ENCODE measurements at places on chromosomes 16 and 17.

DNA sequence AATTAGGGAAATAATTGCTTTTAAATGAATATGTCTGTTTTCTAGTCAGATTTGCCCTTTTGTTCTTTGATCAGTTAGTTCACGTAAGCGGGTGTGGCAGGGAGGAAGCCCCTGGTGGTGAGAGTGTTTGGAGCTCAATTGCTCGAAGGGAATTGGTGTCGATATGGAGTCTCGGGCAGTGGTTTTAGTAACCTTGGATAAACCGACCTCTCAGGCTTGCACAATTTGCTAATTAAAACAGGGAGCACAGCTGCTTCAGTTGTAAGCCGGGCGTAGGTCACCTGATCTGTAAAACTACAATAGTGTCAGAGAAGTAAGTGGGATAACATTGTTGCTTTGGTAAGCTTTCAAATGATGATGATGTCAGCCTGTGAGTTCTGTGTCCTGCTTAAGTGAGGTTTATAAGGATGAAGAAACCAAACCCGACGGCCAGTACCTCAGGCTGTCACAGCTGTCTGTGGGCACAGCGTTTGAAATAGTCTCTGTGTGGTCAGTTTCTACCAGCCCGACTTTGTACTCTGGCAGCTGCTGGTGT is 2.9 kb downstream of the ZNF750 start:
- no peak for DNase-seq

- DNase-seq: no peak
These were observed 50.5 kb downstream of the BAIAP2 start for GRCh38 chr17:81085420-81085911.

- DNase-seq: no peak
These were observed 4.0 kb downstream of the SUPT6H start for GRCh38 chr17:28665994-28666393.

GRCh38 chr17:2542456-2542855 is 30.8 kb upstream of the METTL16 start:
- no peak for DNase-seq

- no peak for DNase-seq
These were observed 587 bp upstream of the PRR35 start for GRCh38 chr16:559411-560203.

DNA sequence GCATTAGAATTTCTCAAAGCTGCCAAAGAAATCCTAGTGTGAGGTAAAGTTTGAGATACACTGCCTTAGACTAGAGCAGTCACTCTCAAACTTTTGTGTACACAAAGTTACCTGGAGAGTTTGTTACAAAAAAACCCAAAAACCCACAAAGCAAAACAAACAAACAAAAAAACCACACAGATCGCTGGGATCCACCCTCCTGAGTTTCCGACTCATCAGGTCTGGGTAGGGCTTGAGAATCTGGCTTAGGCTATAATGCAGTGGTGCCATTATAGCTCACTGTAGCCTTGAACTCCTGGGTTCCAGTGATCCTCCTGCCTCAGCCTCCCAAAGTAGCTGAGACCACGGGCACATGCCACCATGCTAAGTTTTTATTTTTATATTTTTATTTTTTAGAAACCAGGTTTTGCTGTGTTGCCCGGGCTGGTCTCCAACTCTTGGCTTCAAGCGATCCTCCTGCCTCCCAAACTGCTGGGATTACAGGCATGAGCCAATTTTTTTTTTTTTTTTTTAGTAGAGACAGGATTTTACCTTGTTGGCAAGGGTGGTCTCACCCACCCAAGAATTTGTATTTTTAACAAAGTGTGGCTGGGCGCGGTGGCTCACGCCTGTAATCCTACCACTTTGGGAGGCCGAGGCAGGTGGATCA is 22.3 kb upstream of the SMG1 start:
- no peak for DNase-seq

GRCh38 chr17:29042679-29043538 is at the start of gene PIPOX:
PIPOX (plus strand) TSS chr17:29043141; CDS start chr17:29043226, 85 bp downstream.
- no peak for DNase-seq

GRCh38 chr17:76538941-76539570 is 788 bp upstream of the PRCD start:
- DNase-seq: no peak

Measured in epithelial cell of prostate (primary cell).